ENCODE measurements at places on chromosomes 5 and 9.

DNA sequence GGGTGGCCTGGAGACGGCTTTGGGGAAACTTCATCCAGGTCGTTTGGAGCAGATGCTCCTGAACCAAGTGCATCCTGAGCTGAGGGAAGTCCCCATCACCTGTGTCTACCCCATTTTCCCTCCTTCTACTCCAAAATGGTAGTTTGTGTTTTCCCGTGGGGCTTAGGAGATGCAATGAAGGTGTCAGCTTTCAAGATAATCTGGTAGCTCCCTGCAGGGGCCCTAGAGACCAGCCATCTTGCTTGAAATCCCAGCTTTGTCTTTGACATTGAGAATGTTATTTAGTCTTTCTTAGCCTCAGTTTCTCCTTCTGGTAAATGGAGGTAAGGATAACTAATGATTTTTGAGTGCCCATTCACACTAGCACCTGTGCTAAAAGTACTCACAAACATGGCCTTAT lies 77.4 kb downstream of the WWC1 start:
- no peak for DNase-seq

DNA sequence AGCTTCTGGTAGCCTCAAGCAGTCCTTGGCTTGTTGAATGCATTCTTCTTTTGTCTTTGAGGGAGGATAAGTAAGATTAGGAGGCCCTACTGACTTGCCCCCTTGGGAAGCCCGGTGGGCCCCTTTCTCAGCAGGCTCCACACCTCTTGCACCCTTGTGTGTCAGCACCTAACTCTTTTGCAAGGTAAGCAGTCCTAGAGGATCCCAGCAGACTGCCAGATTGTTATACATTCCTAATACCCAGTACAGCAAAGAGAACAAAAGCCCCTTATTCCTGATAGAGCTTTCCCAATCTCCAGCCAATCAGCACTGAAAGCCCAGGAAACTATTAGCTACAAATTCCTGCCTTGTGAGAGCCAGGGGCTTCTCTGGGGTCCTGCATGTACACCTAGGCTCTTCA lies 152.8 kb downstream of the RAB3C start:
- no peak for DNase-seq

DNA sequence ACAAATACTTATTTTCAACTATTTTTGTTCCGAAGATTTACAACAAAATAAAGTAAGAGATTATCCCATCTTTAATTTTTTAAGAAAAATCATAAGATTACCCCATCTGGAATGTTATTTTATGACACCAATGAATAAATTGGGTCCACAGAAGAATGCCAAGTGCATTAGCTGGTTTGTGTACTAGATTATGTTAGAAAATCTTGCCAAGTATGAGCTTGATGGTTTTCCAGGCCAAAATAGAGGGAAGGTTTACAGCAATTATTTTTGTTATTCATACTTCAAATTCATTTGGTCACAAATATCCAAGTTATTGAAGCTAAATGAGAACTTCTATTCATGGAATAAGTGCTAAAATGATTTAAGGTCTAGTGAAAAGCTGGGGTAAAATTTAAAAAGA lies 109.4 kb upstream of the DMRTA1 start:
- no peak for DNase-seq

- DNase-seq: no peak
Observed at GRCh38 chr5:118522626-118523025, 465.7 kb downstream of the DTWD2 start.

- DNase-seq: no peak
Observed at GRCh38 chr5:138936-139335, 47.0 kb downstream of the PLEKHG4B start.

- DNase-seq: no peak
Observed at GRCh38 chr5:136538534-136538933, 173.2 kb upstream of the TRPC7 start.

DNA sequence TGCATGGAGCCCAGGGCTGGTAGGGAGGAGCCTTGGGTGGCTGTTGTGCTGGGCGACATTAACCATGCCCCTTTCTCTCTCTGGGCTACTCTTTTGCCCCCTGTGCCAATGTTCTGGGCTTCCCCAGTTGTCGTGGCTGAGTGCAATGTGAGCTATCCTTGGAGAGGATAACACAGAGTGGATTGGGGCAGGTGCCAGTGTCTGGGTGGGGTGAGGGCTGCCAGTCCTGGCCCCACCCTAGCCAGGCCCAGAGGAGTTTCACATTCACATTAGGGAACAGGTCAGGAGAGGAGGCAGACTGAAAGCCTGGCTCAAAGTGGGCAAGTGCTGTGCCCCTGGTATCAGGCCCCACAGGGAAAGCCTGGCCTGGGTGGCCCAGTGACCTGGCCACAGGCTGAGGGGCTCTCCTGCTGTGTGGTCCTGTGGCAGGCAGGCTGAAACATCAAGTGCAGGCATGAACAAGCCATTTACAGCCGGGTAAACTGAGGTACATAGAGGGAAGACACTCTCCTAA lies 7.5 kb upstream of the NDST1 start:
- no peak for DNase-seq

DNA sequence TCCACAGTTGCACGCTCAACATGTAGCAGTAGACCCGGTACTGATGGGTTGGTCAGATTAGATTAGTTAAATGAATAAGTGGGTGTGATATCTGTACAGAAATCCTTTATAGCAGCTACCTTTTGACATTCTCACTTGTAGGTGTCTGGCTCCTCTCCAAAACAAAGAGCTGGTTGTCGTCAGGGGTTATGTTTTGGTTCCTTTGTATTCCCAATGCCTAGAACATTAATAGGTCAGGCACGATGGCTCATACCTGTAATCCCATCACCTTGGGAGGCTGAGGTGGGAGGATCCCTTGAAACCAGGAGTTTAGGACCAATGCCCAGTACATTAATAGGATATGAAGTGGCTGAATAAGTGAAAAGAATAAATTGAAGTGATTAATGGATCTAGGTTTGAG lies 182.1 kb downstream of the SNCAIP start:
- DNase-seq: no peak

GRCh38 chr9:26904070-26904469 lies 11.5 kb upstream of the CAAP1 start:
- DNase-seq: no peak

DNA sequence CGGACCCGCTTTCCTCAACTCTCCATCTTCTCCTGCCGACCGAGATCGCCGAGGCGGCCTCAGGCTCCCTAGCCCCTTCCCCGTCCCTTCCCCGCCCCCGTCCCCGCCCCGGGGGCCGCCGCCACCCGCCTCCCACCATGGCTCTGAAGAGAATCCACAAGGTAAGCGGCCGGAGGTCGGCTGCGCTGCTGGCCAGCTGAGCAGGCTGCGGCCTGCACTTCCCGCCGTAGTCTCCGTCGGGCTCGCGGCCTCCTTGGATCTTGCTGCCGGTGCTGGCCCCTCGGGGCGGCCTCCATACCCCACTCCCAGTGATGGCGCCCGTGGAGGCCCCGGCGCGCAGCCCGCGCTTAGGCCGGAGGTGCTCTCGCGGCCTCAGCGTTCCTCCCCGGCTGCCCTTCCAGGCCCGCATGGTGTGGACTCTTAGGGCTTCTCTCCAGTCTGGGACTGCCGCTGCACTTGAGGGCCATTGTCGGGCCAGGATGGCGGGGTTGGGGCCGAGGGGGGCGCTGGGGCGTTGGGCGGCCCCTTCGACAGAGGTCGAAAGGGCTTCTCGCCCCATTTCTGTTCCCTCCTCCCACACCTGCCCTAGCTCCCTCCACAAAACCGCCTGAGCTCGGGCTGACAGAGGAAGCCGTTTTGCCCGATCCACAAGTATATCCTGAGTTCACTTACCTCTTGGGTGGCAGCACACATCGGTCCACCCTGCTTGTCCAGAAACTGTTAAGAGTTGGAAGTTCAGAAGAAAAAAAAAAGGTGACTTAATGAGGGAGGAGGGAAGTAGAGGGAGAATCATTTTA lies 714 bp downstream of the UBE2D2 start:
- peak; percentile 65 for DNase-seq

DNA sequence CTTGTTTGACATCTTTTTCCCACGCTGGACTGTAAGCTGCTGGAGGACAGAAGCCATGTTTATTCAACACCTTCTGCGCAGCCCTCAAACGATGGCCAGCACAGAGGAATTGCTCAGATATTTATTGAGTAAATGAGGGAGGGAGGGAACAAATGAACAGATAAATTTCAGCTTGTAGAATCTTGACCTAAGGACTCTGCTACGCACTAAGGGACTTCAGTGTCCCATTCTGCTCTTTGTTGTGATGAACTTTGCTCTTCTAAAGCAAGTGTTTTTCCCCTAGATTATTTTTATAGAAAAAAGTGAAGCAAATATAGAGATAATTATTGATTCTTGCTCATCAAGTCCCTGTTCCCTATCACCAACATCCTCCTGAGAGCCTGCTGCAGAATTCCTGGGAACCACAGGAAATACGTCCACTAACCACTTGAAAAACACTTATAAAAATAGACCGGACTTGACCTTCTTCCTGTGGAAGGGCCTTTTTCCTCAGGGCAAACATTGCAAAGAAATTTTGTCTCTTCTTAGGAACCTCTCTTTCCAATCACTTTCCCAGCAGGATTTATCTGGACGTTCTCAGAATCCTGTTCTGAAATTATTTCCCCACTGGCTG lies 54.9 kb downstream of the FGF1 start:
- DNase-seq: no peak

- DNase-seq: no peak
Observed at GRCh38 chr9:99105152-99106043, 485 bp downstream of the TGFBR1 start.

- no peak for DNase-seq
Observed at GRCh38 chr5:32833127-32833526, 122.0 kb downstream of the NPR3 start.

GRCh38 chr9:84278130-84278529 lies 62.4 kb downstream of the SLC28A3 start:
- no peak for DNase-seq

DNA sequence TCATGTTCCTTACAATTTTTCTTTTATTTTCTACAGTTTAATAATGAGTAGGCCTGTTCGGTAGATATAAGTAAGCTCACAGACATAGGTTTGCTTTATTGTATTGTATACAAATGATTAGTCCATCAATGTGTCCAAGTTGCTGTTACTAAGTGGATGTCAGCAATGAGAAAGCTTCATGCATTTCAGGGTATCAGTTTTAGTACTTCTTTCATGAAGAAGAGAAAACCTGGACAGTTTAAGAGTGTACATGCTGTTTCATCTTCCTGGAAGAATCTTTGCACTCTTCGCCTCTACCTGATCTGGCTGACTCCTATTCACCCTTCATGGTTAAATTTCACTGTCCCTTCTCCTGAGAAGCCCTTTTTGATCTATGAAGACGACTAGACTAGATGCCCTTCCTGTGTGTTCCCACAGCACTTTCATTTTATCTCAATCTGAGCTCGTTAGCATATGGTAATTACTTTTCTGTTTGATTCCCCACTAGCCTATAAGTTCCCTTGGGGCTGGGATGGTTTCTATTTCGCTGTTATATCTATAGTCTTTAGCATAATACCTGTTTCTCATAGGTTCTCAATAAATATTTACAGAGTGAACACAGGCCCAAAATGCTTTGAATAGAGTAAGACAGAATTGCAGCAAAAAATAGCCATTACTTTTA lies 70.7 kb downstream of the CETN3 start:
- no peak for DNase-seq

DNA sequence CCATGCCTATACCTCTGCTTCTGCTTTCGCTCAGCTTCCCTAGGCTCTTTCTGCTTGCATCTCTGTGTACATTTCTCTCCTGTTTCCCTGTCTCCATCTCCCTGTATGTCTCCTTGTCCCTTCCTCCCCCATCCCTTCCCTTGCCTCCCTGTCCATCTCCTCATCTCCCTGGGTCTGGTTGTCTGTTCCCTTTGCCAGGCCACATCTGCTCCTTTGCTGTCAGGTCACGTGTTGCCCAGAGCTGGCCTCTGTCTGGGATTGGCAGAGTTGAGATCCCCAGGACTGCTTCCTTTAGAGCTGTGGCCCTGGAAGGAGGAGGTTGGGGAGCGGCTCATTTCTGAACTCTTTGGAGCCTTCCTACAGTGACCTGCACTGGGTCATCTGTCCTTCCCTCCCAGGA lies 31.8 kb upstream of the PTGS1 start:
- DNase-seq: no peak

DNA sequence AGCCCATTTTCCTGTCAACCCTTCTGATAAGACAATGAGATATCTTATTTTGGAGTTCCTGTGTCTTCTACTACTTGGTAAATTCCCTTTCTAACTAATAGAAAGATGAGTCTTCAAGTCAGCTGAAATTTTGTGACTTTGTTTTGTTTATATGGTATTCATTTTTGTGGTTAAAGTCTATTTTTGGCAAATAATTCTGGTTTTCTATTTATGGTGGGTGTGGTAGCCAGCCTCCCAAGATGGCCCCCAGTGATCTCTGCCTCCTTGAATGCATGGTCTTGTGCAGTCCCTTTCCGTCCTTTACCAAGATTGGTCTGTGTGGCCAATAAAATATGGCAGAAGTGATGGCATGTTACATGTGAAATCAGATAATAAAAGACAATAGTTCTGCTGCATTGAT lies 91.5 kb downstream of the NR3C1 start:
- DNase-seq: no peak

- no peak for DNase-seq
Observed at GRCh38 chr5:65800775-65801174, 78.8 kb downstream of the NLN start.

Data from activated CD4-positive, alpha-beta T cell treated with anti-CD3 and anti-CD28 coated beads for 36 hours (primary cell).